Muscle of leg (tissue), 16 donors: ENCODE measurements at places on chromosomes 3 and 15. TPM values are rescaled to one million over a fixed set of nuclear protein-coding genes. Genes with fewer than 3 reads are reported as not detected.
A peak's percentile ranks its signal among the peaks of the same experiment; 100 is the strongest.

CACNA2D3 gene
- total RNA-seq = 1.4 TPM

FETUB gene
- total RNA-seq = 0.04 TPM

ILDR1 gene
- total RNA-seq = 0.22 TPM

DNA sequence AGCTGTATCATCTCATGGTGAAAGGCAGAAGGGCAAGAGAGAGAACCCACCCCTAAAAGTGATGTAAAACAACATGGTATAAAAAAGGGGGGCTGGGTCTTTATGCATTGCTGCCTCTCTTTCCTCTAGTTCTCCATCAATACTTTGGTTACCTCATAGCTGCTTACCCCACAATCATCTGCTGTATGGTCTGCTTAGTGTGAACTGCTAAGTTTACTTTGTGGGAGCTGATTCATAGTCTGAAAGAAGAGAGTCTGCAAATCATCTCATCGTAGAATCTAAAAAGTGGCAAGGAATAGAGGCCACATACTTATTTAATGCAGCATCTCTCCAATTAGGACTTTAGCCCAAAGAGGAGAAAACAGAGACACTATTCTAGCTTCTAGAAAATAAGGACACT is 546.8 kb downstream of the GBE1 start:
- no peak for DNase-seq

FAM3D gene
- total RNA-seq = 0.09 TPM

CRABP1 gene
- 69.1 TPM for total RNA-seq

RBP2 gene
- total RNA-seq = not detected

GRCh38 chr3:66406831-66407610 is 93.8 kb downstream of the LRIG1 start:
- peak; percentile 88 for DNase-seq

DNA sequence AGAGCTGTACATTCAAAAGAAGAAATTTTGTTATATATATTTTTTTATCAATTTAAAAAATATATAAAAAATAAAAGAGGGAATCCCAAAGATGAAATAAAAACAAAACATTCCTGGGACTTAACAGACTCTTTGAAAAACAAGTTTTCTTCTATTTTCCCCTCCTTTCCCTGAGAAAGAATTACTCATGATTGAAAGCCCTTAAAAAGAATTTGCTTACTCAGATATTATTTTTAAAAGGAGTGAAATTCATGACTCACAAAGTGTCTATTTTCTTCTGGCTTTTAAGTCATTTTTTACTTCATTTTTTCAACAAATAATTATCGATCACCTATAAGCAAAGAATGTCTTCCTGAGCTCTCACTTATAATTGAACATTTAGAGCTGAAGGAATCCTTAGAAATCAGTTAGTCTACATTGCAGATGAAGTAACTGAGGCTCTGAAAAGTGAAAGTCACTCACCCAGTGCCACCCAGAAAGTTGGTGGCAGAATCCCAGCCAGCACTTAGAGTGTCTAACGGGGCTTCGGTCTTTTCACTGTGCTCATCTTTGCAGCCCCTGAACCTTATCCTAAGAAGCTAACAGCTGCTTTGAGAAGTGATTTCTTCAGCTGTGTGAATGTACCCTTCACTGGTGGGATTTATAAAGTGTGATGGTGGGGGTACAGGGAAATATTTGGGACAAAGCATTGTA is 42.5 kb upstream of the NUDT16 start:
- no peak for DNase-seq

SLC27A2 gene
- total RNA-seq = 0.18 TPM

GRCh38 chr15:43880406-43881194 is 53.8 kb downstream of the WDR76 start:
- DNase-seq = peak; percentile 42

DNA sequence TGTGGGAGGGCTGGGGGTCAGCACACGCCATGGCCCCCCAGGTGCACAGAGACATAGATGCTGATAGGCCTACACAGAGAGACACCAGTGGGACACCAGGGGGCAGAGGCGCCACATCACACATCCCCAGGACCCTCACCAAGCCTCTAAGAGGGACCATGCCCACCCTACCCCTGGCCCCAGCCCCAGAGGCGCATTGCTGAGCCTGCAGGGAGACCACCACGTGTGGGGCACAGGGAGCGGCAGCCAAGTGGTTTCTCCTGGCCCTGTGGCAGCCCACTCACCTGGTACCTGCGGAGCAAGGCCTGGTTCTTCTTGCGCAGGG is 1.2 kb downstream of the CCDC9B start:
- no peak for DNase-seq

- no peak for DNase-seq
These were observed 18.3 kb downstream of the SHC4 start for GRCh38 chr15:48945386-48945785.

- DNase-seq = peak; percentile 75
These were observed 147.1 kb upstream of the RGMA start for GRCh38 chr15:93235926-93236780.

DNA sequence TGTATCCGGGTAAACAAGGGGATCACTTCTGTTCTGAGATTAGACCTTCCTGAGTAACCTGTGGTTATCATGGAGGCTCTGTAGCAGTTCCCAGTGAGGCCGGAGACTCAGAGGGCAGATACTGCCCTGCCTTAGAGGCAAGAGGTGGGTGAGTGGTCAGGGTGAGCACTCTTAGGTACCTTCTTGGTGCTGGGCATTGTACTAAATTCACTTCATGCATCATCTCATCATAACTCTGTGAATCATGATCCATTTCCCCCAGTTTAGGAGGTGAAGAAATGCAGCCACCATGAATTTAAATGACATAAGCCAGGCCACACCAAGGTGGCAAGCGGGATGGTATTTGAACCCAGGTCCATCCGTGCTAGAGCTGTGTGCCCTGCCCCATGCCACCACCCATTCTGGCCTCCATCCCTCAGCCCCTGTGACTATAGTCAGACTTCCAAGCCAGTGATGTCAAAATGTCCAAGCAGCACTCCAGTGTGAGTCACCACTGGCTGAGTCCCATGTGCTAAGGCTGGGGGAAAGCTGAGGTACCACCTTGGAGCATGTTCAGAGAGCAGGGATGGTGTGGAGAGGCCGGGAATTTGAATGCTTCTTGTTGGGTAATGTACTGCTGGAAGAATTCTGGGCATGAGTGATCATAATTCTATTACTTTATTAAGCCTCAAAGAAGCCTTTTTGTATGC is 88.8 kb downstream of the EPHB1 start:
- DNase-seq = no peak

COLQ gene
- 15.9 TPM for total RNA-seq

DNA sequence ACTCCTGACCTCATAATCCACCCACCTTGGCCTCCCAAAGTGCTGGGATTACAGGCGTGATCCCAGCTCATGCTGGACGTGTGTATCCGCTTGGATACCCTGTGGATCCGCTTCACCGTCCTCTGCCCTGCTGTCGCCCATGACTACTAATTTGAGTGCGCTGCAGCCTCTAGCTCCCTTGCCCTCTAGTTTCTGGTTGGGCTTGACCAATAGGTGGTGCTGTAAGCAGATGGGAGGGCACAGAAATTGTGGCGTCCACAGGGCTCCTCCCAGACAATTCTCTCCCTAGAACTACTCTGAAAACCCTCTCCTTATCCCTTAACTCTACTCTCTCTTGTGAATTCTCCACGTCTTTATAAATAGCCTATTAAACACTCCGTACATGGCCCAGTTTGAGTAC is 36.2 kb downstream of the ZPLD1 start:
- no peak for DNase-seq

TPRG1 gene
- total RNA-seq = 2.7 TPM

DNA sequence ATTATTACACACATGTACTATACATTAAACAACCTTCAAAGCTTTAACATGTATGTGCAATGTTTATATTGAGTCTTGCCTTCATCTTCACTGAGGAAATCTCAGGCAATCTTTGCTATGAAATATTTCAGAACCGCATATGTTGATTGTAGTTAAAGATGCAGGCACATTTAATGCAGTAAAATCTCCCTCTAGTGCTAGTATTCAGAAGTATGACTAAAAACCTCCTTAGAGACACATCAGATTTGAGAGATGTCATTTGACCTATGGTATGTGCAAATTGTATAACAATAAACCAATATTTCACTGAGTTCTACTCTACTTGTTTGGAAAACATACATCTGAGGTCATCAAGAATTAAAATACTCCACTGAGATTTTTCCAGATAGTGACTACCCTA is 123.8 kb upstream of the C15orf61 start:
- peak; percentile 15 for DNase-seq

GRCh38 chr3:149600634-149601033 is 57.2 kb downstream of the WWTR1 start:
- peak; percentile 54 for DNase-seq
